ENCODE measurements at places on chromosomes 16 and 17. TPM values are rescaled to one million over a fixed set of nuclear protein-coding genes. Genes with fewer than 3 reads are reported as not detected.

HES7 gene
- polyA plus RNA-seq: not detected

DNA sequence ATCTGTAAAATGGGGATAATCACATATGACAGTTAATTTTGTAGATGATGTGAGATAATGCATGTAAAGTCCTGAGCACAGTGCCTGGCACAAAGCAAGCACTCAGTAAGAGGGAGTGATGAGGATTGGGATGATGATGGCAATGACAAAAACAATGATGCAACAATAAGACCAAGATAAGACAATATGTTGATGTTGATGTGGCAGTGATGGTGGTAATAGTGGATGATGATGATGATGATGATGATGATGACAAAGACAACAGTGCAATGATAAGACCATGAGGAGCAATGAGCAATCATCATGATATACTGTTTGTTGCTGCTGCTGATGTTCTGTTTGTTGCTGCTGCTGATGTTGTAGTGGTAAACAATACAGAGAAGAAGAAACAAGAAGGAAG is 344.1 kb downstream of the NPIPA8 start:
- no peak for DNase-seq

PPM1E gene
- polyA plus RNA-seq: 0.42 TPM

CDT1 gene
- 5.1 TPM for polyA plus RNA-seq

DNA sequence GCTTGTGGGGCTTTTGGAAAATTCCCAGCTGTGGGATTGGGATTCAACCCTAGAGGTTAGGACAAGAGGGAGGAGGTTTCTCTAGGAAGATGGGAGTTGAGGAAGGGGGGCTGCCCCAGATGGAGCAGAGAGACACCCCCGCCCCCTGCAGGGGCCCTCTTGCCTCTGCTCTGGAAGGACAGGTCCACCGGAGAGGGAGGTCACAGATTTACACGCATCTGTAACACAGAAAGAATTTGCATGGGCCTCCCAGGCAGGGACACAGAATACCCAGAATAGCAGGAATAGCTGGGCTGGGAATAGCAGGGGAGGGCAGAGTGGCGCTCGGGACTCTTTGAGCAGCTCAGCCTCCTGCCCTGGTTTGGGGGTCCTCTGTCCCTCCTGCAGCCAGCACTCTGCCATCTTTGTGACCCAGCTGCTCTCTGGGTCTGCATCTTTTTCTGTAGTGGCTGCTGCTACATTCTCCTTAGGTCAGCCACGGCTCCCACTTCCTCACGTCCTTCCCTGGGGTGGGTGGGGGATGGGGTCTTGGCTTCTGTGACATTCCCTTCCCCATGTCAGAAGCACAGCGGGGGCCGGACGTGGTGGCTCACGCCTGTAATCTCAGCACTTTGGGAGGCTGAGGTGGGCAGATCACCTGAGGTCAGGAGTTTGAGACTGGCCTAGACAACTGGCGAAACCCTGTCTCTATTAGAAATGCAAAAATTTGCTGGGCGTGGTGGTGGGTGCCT is 33.9 kb upstream of the PLLP start:
- no peak for DNase-seq

GRCh38 chr17:81386141-81386645 is 9.1 kb upstream of the BAHCC1 start:
- DNase-seq: no peak

GRCh38 chr17:39972271-39972670 is 8.3 kb upstream of the PSMD3 start:
- DNase-seq: no peak

ZCCHC14 gene
- 5.8 TPM for polyA plus RNA-seq

SLC16A11 gene
- polyA plus RNA-seq: 2.4 TPM

DNA sequence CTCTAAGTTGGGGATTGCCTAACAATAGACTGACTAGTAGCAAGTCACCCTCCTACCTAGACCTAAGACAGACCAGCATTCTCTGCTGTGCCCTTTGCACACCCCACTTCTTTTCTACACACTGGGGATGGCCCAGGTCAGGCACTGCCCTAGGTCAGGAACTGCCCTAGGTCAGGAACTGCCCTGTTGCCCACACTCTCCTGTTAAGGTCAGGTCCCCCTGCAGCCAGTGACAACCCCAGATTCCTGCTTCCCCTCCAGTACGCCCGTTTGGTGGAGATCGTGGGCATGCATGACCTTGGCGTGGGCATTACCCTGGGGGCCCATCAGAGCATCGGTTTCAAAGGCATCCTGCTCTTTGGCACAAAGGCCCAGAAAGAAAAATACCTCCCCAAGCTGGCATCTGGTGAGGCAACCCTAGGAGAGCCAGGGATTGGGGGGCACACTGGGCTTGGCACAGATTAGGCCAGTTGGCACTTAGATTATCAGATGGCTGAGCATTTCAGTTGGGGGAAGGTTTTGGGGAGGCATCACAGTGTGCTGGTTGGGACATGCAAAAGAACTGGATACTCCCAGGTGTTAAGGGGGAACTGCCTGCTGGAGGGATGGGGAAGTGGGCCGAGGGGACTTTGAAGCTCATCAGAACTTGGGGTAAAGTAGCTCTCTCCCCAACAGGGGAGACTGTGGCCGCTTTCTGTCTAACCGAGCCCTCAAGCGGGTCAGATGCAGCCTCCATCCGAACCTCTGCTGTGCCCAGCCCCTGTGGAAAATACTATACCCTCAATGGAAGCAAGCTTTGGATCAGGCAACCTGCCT is 1.7 kb downstream of the ACADVL start:
- no peak for DNase-seq

DNA sequence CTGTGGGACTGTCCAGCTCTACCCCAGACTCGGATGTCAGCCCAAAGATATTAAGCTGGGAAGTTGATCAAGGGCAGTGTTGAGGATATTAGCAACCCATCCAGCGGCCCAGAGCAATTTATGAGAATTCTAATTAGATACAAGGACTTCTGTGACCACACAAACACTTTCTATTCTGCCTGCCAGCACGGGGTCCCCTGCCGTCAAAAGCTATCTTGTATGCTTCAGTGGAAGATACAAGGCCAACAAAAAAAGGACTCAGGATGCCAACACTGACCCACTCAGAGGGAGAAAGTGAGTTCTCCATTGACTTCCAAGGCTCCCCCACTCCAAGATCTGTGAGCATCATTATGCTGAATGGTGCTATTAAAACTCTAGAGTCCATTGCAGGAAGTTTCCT is 390.7 kb downstream of the GRIN2A start:
- DNase-seq: no peak

DNA sequence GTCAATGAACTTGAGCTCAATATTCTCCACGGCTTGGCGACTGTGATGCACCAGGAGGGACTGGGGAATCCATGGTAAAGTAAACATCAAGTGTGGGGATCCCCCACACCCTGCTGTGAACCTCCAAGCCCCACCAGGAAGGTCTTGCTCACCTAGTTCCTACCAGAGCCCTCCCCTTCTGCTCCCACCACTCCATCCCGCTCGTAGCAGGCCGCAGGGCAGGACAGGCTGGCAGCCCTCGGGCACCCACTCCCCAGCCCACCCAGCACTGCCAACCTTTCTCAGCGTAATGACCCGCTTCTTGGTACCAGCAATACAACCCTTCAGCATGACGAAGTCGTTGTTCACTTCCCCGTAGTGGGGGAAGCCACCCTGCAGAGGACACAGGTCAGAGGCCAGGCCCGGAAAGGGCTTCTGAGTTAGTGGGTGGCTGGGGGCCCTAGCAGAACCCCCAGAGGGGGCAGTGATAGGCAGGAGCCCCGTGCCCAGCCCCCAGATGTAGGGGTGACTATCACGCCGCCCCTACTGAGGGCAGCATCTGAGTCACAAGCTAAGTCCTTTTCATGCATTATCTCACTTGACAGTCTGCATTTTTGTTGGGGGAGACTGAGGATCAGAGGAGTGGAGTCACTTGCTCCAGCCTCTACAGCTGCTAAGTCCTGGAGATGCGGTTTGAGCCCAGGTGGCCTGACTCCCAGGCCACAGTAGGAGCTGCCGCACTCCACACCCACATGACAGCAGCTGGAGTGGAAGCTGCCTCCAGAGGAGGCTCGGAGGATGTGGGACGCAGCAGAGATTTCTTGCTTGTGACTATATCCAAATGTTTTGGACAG is 2.8 kb upstream of the MSRB1 start:
- DNase-seq: no peak

DNA sequence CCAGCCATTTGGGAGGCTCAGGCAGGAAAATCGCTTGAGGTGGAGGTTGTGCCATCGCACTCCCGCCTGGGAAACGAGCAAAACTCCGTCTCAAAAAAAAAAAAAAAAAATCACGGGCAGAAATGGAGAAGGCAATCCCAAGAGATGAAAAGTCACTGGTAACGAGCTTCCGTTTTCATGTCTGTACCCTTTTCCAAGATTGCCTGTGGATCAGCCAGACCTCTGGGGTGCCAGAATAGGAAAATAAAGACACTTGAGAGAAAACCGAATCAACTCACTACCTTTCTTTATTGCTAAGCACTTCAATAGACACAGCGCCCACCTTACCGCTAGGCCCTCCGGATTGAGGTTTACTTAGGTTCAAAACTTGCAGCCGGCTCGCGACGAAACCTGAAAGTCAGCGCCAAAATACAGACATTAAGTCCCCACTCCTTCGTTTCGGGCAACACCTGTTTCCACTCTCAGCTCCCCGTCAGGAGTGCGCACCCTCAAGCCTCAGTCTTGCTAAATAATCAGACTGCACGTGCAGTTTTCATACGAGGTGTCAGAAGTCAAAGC is 970 bp upstream of the TRAF7 start:
- no peak for DNase-seq

FLII gene
- polyA plus RNA-seq: 188 TPM

- no peak for DNase-seq
Measured at GRCh38 chr17:54749157-54749556, 151.5 kb upstream of the TOM1L1 start.

TNFRSF13B gene
- not detected for polyA plus RNA-seq

- DNase-seq: peak; percentile 40
Measured at GRCh38 chr16:88282564-88283395, 100.0 kb upstream of the ZNF469 start.

GRCh38 chr16:87860553-87861299 is 8.6 kb downstream of the SLC7A5 start:
- no peak for DNase-seq

GRCh38 chr16:71259086-71259485 is 28.6 kb upstream of the HYDIN start:
- DNase-seq: no peak

DNA sequence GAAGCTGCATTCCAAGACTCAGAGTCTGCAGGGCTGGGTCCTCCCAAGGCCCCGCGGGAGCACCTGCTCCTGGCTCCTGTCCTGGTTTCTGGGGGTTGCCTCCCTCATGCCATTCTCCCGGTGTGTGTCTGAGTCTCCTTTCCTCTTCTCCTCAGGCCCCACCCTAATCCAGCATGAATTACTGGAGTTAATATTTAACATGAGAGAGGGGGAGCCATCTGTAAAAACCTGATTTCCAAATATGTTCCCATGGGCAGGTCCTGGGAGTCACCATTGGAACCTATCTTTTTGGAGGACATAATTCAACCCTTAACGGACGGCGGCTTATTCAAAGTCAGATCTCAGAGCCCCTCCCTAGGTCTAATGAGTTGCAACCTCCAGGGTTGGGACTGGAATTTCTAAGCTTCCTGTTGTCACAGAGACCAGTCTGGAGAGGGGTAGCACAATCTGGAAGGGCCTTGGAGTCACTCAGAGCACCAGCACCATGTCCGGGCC is 5.4 kb downstream of the C17orf99 start:
- DNase-seq: peak; percentile 60

SNRNP25 gene
- 43.1 TPM for polyA plus RNA-seq

- DNase-seq: peak; percentile 66
Measured at GRCh38 chr17:12637015-12637414, 28.7 kb upstream of the MYOCD start.

DNA sequence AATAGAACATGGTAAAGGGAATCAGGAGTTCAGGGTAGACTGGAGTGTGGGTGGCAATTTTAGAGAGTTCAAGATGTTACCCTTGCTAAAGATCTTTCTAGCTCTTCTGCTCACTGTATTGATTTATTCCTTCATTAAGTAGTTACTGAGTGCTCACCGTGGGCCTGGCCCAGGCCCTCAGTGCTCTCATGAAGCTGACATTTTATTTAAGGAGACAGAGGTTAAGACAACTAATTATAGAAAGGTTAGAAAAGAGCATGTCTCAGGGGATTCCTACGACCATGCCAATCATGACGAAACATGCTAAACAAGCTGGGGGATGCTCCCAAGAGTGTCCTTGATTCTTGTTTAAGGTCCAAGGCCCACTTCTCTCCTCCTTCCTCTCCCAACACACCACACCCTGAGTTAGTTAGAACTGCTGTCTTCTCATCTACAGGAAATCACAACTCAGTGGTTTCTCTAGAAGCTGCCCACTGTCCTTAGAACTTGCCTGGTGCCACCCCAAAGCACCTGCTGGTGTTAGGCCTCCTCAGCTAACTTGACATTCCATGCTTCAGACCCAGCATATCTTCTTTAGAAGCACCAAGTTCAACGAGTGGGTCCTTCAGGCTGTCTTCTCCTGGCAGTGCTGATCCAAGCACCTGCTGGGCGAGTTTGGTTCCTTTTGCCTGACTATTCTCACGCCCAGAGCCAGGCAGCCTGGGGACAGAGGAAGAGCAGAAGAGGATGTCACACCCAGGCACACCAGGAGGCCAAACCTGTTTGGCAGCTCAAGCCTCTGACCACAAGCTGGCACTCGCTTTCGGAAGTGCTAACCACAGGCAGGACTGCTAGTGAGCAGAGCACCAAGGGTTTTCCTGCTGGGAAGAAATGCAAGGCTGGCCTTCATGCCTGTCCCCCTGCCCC is 79.0 kb downstream of the GAS7 start:
- DNase-seq: no peak

GRCh38 chr17:1966274-1967086 is 58.7 kb downstream of the RTN4RL1 start:
- DNase-seq: no peak

- DNase-seq: no peak
Measured at GRCh38 chr17:74785096-74785980, 9.2 kb upstream of the NAT9 start.

ESRP2 gene
- polyA plus RNA-seq: 45.6 TPM

- no peak for DNase-seq
Measured at GRCh38 chr16:58377932-58378331, 14.3 kb upstream of the GINS3 start.

All from hepatocyte (in vitro differentiated cells).